ENCODE measurements at places on chromosomes 13 and 19. TPM values are rescaled to one million over a fixed set of nuclear protein-coding genes. Genes with fewer than 3 reads are reported as not detected.

DNA sequence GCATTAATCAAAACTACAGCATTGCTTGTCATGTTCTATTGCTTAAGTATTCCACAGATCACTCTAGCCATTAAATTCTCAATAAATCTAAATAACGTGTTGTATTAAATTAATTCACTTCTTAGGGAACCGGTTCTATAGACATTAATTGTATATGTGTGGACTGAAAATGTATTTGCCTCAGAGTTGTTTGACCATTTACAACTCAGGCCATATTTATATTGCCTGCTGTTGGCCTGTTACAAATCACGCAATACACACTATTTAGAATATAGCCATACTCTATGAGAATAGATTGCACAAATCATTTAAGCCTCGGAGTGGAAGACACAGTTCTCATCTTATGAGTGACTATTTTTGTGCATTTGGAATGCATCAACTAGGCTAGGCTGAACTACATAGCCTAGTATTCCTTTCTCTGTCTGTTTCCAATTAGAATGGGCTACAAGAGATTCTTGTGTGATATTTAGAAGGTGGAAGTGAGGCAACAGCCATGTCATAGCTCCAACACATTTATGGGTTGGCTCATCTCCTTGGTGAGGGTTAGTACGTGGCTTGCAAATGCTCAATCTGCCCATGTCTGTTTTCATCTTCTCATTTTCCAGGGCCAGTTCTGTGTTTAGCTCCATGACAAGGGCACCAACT is 1116.1 kb downstream of the PCDH9 start:
- DNase-seq, result no peak

Gene RYR1
- 1.3 TPM for total RNA-seq

Gene SERP2
- total RNA-seq, result 7.9 TPM

Gene ATP11A
- total RNA-seq, result 96.5 TPM

Gene HSH2D
- 0.32 TPM for total RNA-seq

Measured in cardiac septum (tissue), 1 donor.